ENCODE measurements at places on chromosomes 7 and 10.

DNA sequence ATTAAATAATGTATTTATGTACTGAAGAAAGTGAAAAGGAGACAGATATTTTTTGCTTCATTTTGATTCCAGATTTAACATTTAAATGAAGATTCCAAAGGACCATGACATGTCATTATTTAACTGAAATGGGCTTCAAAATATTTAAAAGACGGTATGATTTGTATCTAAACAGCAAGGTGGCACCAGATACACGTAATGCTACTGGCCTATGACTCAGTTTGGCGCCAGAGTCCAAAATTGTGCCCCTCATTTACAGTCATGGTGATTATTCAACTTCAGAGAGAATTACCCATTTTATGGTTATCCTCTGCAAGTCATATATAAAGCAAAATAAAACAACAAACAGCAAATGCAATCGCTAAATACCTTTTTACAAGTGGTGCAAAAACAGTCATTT, 94.5 kb downstream of the ETV1 start:
- no peak for DNase-seq

- peak; percentile 73 for DNase-seq
Measured at GRCh38 chr10:29328983-29329382, 40.1 kb downstream of the LYZL1 start.

DNA sequence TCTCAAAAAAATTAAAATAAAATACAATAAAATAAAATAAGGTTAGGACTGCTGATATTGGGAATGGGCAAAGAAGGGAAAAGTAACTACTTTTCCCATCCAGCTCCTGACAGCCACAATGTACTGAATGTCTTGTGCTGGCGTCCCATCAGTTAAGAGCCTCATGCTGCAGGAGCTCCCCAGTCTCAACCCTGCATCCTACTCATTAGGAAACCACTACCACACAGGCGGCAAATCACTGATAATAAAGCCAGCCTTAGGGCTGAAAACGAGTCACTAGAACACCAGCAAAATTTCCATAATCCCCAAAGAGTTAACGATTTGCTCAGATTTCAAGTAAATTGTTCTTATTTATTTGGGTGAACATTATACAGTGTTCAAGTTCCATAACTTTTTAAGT, 4.3 kb downstream of the YWHAG start:
- no peak for DNase-seq

- DNase-seq, result no peak
Measured at GRCh38 chr10:103277713-103278536, 987 bp downstream of the INA start.

- DNase-seq, result peak; percentile 31
Measured at GRCh38 chr7:90345595-90346335, 751 bp upstream of the GTPBP10 start.

GRCh38 chr7:11716185-11716584, 115.8 kb downstream of the THSD7A start:
- no peak for DNase-seq

- peak; percentile 36 for DNase-seq
Measured at GRCh38 chr7:2802504-2803341, 41.4 kb downstream of the GNA12 start.

DNA sequence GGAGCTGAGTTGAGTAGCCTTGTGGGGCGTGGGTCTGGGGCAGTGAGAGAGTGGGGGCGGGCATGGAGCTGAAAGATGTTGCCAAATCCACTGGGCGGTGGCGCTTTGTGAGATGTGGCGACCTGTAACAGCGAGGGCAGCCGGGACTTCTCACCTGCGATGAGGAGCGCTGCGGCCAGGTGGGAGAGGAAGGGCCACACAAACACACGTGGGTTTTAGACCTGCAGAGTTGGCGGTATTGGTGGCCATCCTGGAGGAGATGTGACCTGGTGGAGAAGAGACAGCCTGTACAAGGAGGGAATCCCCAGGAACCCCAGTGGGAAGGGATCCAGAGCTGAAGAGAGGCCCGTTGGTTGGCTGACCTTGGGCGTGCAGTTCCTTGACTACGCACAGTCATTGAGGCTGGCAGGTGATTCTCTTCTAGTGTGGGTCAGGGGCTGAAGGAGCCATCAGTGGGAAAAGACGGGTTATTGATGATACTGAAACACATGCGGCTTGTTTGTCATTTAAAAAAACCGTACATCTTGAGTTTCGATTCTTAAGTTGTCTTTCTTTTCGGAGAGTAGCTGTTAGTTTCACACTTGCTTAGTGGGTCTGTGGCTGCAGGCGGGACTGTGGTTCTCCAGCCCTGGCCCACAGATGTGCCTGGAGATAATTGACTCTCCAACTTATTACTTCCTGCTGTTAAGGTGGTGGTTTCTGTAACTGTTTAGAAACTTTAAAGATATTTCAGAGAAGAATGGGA, 2.4 kb downstream of the CHST12 start:
- DNase-seq, result no peak

GRCh38 chr7:41148521-41148951, 554.4 kb downstream of the INHBA start:
- no peak for DNase-seq

- no peak for DNase-seq
Measured at GRCh38 chr7:64685741-64686140, 19.8 kb downstream of the ZNF107 start.

DNA sequence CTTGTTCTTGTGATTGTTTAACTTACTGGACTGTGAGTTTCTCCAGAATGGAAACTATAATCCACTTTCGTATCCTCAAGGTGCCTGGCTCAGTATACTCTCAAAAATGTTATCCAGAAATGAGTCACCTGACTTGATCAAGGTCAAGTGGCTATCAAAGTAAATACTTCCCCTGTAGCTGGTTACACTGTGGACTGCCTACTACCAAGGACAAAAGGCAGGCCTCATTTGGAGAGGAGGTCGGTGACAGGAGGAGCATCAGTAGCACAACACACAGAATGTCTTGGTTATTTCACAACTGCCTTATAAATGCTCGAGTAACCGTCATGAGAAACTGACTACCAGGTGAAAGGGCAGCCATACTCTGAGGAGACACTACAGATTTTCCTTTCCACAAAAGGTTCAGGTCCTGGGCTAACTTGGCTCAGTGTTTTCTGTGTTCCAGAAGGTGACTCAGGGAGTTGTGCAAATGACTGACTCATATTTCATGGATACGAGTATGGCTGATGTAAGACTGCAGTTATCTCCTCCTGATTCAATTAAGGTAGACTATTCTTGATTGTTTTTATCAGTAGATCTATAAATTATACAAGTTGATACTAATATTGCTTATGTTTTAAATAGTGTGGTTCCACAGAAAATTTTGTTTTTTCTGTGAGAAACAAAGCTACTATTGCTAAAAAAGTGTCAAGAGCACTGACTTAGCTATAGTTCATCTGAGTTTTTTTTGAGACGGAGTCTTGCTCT, 4.2 kb upstream of the CCNY start:
- no peak for DNase-seq

DNA sequence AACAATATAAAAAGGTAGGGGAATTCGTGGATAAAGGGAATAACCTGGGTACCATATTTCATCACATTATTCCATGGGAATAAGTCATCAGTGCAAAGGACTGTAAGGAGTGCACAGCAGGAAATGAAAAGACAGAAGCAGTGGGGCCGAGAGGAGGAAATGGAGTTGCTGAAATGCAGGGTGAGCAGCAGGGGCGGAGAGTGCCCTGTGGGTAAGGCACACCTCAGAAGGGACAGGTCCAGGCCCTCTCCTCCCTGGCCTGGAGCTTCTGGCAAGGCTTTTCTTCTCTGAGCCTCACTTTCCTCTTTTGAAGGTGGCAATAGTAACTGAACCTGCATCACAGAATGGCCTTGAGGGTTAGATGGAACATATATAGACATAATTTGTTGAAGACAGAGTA, 26.2 kb downstream of the IKZF1 start:
- DNase-seq, result no peak

GRCh38 chr10:5631936-5632335, 34.5 kb downstream of the ASB13 start:
- DNase-seq, result no peak

DNA sequence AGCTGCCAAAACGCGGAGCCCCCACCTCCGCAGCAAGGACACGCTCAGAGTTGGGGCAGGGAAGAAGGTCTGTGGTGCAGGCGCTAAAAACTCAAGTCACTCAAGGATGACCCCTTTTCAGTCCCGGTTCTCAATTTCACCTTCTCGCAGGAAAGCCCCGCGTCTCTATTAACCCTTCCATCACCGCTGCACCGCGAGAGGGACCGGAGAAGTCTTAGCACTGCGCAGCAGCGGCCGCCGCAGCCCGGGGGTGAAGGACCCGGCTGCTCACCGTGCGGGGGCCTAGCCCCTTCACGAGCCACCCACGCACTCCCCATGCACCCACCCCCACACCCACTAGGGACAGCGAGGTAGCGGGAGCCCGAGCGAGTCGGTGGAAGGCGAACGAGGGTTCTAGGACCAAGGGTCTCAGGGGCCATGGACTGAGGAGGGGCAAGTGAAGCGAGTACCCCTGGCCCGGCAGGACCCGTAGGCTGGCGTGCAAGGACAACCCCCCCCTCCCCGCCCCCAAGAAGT, 162.9 kb downstream of the SH3PXD2A start:
- no peak for DNase-seq

DNA sequence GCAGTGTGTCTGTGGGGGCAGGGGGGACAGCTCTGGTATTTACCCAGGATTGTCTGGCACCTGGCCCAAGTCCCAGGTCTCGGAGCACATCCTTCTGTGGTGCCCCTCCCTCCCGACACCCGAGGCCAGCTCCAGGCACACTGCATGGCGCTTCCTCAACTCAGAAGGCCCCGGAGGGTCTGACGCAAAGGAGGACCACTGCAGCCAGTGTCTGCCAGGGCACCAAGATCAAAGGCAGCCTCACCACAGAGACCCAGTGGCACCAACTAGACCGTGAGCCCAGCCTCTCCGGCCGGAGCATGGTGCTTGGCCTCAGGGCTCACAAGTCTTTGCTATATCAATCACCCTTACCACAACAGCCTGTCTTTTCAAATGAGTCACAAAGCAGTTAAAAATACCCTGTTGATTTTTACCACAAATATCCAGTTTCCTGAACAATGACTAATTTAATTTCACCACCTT, 99.3 kb upstream of the DDC start:
- DNase-seq, result no peak

GRCh38 chr7:96178581-96178980, 143.3 kb downstream of the SLC25A13 start:
- DNase-seq, result no peak

DNA sequence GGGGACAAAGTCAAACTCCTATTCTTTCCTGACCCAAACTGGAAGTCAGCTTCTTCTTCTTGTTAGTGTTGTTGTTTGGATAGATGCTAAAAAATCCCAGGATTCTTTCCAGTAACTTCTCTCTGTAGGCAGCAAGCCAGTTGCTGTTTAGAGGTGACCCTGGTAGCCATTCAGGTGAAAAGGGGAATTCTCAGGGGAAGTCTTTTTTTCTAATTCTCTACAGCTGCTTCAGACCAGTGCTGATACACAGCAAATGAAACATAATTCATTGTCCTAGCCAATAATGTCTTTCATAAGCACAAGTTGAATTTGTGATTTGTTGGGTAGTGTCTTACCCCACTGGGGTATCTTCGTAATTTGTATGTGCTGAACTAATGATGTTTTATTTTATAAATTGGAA, 357.3 kb downstream of the BBS9 start:
- no peak for DNase-seq

All from hindlimb muscle (tissue), 1 donor.